ENCODE measurements at places on chromosomes 2 and 18.

GRCh38 chr2:14756981-14757657 is 124.6 kb downstream of the LRATD1 start:
- no peak for DNase-seq

DNA sequence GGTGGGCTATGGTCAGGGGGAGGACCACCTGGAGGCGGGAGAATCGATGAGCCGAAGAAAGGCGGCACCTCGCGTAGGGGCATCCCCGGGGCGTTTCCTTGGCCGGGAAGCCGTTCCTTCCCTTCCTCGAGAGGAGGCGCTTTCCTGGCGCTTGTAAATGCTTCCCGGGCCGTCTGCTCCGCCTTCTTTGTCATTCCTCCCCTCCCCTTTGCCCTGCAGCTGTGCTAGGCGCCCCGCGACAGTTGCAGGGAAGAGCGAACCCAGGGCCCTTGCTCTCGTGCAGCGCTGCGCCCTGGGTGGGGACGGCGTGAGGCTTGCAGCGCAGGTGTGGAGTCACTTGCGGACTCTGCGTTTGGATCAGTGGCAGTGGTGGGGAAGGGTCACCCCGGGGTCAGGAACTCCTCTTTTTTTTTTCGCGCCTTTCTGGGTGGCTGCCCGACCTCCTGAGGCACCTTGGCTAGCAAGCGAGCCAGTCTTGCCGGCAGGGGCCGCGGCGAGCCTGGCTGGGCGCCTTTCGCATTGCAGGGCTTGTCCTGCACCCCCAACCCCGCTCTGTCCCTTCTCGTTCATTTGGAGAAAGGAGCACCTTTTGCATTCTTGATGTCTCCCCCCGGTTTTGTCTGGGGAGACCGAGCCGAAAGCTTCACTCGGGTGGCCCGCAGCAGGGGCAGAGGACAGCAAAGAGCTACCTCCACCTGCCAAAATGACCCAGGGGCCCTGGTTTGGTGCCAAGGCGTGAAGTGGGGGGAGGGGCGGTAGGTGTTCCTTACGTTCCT is 858 bp downstream of the KCNS3 start:
- DNase-seq = no peak

DNA sequence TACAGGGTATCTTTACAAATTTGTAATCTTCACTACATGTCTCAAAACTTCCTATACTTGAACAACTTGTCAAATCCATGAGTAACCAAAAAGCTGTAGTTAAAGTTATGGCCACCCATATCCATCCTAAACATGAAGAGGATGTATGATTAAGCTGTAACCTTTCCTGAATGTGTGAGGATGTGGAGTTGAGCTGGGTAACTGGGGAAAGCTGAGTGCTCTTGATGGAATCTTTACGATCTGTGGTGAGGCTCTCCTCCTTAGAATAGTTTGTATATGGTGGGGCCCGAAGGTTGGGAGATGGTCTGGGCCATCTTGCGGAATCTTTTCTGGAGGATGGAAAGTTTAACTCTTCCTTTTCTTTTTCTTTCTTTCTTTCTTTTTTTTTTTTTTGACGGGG is 29.4 kb downstream of the DPP4 start:
- DNase-seq = no peak

GRCh38 chr2:156466739-156467405 is 30.7 kb downstream of the GPD2 start:
- no peak for DNase-seq

DNA sequence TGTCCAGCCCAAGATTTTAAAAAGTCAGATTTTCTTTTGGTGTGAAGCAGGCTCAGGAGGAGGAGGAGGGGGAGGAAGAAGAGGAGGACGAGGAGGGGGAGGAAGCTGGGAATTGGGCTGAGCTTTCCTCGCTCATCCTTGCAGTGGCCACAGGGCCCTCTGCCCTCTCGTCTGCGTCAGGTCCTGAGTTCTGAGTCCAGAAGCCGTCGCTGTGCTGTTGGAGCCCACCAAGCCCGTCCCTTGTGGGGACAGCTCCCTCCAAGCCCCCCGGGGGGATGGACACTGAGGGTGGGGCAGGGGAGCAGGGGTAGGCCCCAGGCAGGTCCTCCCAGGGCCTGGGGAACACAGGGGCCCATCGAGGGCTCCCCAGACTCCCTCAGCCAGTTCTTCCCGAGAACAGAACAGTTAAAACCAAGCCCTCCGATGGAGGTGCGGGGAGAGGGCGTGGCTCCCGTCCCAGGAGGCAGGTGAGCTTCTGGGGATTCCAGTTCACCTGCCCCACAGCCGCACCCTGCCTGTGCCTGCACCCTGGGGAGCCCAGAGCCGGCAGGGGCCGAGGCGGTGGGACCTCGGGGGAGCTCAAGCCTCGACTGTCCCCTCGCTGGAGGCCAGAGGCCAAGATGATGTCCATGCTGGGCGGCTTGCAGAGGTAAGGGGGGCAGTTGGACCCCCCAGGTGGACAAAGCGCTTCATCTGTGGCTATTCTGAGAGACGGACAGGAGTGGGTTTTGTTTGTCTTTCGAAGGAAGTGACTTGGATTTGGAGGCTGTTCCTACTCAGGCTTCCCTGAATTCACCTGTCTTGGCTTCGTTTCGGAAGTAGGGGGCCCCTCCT is at the start of gene GAL3ST2:
GAL3ST2 (plus strand) TSS at position 487 of the 834 bp plus-strand sequence; CDS start at position 621, 134 bp downstream.
- no peak for DNase-seq

- DNase-seq = no peak
These were observed 23.0 kb downstream of the COPS9 start for GRCh38 chr2:240112914-240113690.

GRCh38 chr2:31987454-31988220 is 23.2 kb downstream of the MEMO1 start:
- DNase-seq = no peak

- DNase-seq = no peak
These were observed 32.9 kb upstream of the PIK3C3 start for GRCh38 chr18:41922176-41922575.

GRCh38 chr2:199988151-199988550 is 32.8 kb downstream of the MAIP1 start:
- DNase-seq = no peak

GRCh38 chr2:19051203-19051831 is 307.1 kb downstream of the OSR1 start:
- no peak for DNase-seq

GRCh38 chr2:161414042-161415033 is 1.8 kb upstream of the TBR1 start:
- DNase-seq = no peak

DNA sequence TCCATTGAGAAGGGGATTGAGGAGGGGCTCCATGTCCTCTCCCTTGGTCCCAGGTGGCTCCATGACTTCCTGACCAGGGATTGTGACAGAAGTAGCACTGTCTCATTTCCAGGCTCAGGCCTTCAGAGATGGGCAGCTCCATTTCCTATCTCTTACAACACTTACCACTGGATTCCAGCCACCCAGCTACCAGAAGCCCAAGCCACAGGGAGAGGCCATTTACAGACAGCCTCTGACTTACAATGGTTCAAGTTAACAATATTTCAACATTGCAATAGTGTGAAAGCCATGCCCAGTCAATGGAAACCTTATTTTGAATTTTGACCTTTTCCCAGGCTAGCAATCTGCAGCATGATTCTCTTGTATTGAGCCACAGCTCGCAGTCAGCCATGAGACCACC is 164.9 kb upstream of the AGAP1 start:
- DNase-seq = no peak

GRCh38 chr2:51350100-51350499 is 318.2 kb upstream of the NRXN1 start:
- DNase-seq = no peak

GRCh38 chr2:199659207-199659606 is 191.8 kb downstream of the FTCDNL1 start:
- no peak for DNase-seq

- no peak for DNase-seq
These were observed 182.0 kb downstream of the TCF4 start for GRCh38 chr18:55405893-55406406.

DNA sequence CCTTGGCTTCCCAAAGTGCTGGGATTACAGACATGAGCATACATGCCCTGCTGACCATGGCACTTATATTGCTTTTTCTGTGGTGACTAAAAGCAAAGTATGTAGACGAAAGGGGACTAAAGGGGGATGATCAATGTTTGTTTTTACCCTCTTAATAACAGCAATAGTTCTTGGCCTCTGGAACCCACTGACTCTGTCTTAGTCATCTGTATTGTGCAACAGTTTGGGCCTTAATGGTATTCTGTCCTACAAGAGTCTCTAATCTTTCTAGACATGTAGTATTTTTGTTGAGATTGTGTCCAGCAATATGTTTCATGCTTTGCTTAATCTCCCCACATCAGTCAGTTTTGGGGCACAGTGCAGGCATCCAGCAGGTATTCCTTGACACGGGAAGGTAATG is 359.9 kb upstream of the FANCL start:
- no peak for DNase-seq

DNA sequence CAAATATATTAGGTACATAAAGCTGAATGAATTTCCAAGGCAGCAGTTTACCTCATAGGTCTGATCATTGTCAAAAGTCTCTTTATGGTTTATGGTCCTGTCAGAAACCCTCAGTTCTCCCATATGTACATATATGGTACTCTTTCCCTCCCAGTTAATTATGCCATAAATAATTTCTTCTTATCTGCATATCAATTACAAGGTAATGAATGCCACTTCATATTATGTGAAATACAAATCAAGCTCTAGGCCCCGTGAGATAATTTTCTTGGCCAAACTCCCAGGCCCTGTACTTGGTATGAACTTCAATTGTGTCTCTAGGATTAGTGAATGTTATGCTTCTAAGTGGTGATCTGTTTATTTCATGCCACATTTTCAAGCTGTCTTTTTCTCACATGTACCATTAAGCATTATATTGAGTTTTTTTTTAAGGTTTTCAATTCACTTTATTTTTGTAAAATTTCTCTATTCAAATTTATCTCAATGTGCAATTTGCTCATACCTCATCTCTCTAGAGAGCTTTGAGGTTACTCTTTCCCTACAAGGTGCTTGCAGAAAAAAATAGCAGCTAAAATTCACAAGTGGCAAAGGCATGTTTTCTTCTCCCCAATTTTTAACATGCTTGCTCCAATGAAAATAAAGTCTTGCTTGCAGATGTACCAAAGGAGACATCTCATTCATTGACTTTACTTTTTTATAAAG is 430.6 kb upstream of the VRK2 start:
- no peak for DNase-seq

- DNase-seq = no peak
These were observed 21.8 kb upstream of the SERPINE2 start for GRCh38 chr2:224060783-224061482.

Data from stimulated activated CD8-positive, alpha-beta memory T cell treated with anti-CD3 and anti-CD28 coated beads, Interleukin-4, amount 100 ng/mL, for 1 hour (primary cell).